ENCODE measurements at places on chromosomes 12 and 14.

GRCh38 chr12:113469949-113470743 lies 1.5 kb downstream of the LHX5 start:
- no peak for DNase-seq

- DNase-seq: no peak
These were observed 52.6 kb upstream of the PRMT8 start for GRCh38 chr12:3438401-3438800.

DNA sequence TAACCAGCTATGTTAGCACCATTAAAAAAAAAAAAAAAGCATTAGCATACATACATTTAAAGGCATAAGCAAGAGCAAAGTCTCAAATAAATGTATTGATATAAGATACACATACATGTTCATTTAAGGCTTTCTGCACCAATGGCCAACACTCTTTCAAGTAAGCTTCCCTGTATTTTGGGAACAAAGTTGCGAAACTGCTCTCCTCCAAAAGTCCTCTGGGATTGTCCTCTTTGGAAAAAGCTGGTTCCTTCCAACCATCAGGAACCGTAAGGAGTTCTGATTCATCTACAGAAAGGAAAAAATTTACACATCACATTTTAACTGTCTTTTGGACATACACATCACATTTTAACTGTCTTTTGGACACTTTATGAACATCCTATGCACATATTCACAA lies 3.2 kb downstream of the KRR1 start:
- no peak for DNase-seq

DNA sequence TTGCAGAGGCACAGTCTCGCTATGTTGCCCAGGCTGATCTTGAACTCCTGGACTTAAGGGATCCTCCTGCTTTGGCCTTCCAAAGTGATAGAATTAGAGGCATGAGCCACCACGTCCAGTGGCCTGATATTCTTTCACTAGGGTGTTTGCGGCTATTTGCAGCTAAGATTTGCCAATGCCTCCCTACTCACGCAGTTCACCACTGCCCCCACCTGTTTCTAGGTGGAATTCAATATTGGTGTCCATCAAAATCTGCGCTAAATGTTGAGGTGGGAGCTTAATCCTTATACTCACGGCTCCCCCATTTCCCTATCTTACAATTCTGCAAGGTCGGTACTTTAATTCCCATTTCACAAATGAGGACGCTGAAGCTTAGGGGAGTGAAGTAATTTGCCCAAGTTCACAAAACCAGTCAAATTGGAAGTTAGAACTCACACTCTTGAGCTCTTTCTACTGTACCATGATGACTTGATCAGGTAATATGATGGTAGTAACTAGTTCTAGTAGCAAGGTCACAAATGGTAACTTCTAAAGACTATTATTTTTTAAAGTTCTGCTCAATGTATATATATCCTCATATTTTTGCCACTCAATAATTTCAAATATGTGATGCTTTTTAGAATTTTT lies 22.1 kb upstream of the LRRC9 start:
- no peak for DNase-seq

DNA sequence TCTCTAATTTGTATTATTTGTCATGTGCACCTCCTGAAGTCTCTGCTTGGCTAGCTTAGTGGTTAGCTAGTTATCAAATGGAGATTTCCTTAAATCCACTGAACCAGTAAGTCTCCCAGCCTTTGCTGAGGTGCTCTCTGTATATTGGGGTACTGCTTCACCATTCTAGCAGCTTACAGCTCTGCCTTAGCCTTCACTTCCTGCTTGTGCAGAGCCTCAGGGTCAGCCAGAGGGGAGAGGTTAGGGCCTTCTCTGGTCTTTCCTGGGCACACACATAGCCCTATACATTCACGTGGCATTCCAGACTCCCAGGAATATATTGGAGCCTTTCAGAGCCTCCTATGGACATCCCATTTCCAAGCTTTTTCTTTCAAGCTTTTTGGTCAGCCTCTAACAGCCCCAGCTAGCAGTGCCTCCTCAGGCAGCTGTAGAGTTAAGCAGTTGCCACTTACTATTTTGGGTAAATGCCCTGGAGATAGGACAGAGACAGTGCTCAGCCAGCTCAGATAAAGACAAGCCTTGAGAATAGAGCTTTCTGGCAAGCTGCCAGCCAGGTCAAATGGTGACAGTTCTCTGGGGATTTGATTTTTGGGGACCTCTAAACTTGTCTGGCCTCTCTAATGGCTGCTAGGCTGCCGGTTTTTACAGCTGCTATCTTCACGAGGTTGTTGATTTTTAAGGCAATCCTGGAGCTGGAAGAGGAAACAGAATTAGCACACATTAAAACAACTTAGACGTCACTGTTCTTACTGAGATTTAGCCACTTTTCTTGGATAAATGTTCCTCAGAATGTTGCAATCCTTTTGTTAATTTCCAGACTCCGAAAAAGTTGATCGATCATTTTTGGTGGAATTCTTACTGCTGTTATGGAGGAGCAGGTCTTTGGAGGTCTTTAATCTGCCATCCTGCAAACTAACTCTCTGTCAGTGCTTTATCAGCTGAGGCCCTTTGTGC lies 32.9 kb downstream of the FBXW8 start:
- no peak for DNase-seq

DNA sequence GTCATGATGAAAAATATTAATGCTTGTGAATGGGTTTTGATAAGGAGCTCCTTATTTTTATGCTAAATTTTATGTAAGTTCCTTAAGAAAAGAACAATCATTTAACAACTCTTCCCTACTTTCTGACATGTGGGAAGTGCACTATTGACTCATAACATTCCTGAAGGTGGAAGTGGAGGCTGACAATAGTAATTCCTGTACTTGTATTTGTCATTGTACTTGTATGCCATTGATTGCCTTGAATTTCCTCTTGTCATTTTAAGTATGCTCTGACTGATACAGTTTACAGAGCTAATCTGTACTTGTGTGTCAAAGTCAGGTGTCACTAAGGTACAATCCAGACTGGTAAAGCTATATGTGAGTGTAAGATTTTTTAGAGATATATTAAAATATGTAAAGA lies 440.0 kb downstream of the SLC16A7 start:
- DNase-seq: no peak

GRCh38 chr12:2804393-2805142 lies 7.9 kb upstream of the ITFG2 start:
- peak; percentile 72 for DNase-seq

GRCh38 chr12:6827437-6827911 lies 733 bp upstream of the P3H3 start:
- DNase-seq: peak; percentile 90
